MM.1S (cell line): ENCODE measurements at places on chromosomes 2 and 18.

- DNase-seq = peak; percentile 55
Observed at GRCh38 chr2:20326163-20326780, 24.4 kb downstream of the PUM2 start.

- no peak for DNase-seq
Observed at GRCh38 chr2:55489467-55490062, 30.0 kb upstream of the CFAP36 start.

GRCh38 chr18:48663931-48664847, 125.4 kb downstream of the CTIF start:
- peak; percentile 42 for DNase-seq

DNA sequence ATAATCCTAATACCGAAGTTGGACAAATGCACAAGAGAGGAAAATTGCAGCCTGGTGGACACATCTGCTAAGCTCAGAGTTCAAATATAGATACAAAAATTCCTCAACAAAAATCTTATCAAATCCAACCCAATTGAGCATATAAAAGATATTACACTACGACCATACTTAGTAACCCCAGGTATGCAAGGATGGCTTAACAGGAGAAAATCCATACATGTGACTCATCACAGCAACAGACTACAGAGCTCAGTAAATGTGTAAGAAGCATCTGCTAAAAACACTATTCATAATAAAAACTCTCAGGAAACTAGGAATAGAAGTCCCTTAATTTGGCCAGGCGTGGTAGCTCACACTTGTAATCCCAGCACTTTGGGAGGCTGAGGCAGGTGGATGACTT, 28.3 kb downstream of the HS6ST1 start:
- no peak for DNase-seq

- no peak for DNase-seq
Observed at GRCh38 chr2:8692783-8693156, 10.9 kb downstream of the ID2 start.

- no peak for DNase-seq
Observed at GRCh38 chr18:28071199-28071598, 105.7 kb downstream of the CDH2 start.

- DNase-seq = no peak
Observed at GRCh38 chr2:47249157-47249900, 94.2 kb upstream of the STPG4 start.

DNA sequence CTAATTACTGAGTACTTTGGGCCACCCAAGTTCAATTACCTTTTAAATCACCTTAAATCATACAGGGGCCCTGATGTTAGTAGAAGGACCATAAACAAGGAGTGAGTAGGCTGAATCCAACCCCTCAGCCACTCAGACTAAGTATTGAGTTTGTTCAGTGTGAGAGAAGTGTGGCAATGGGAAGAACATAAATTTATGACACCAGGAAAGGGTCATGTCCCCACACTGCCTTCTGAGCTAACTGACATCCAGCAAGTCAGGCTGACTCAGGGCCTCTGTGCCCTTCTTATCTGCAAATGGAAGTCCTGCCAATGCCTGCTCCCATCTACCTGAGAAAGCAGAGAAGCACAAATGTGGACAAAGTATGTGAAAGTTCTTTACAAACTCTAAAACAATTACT, 12.9 kb downstream of the PLEKHM3 start:
- DNase-seq = no peak

GRCh38 chr2:119702203-119702917, 23.4 kb downstream of the TMEM177 start:
- DNase-seq = no peak

DNA sequence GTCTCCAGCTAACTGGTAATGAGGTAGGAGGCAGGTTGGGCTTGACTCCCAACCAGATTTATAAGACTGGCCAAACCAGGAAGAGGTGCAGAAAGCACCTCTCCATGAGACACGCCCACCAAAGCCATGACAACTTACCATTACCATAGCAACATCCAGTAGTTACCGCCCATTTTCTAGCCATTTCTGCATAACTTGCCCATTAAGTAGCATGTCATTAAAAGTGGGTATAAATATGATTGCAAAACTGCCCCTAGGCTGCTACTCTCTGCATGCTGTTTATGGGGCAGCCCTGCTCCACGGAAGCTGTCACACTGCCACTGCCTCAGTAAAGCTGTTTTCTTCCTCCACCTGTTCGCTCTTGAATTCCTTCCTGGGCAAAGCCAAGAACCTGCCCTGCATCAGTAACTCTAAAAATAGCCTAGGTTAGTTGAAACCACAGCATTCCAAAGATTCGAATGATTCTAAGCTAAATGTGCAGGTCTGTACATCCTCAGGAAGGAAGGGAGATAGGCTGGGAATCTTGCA, 131.9 kb downstream of the ATL2 start:
- DNase-seq = no peak

- no peak for DNase-seq
Observed at GRCh38 chr2:235573331-235574221, 79.7 kb downstream of the AGAP1 start.

DNA sequence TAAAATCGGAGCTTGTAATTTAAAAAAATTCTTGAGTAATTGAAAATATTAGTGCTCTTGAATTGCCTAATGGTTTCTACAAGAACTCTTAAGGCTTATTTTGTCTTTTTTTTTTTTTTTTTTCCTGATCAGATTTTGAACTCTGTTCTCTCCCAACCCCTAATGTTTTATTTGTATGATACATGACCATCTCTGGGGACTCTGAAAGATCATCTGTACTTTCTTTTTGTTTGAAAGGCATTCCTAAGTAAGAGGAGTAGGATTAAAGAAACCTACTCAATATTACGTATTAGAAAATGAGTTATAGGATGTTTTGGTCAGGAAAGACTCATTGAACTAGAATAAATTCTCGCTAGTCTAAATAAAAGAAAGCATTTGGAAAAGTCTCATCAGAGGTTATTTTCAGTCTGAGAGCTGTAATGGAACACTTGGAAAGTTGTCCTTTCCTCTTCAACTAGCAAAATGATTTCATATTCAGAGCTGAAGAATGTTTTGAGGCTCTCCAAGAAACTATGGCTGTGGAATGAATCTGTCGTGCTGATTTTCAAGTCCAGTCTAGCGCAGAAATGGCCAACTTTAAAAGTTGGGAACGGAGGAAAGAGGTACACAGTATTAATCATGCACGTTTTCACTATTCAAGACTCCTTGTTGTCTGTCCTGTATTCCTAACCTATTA, 182.7 kb downstream of the PRPF40A start:
- no peak for DNase-seq

- no peak for DNase-seq
Observed at GRCh38 chr2:234632527-234633391, 135.9 kb upstream of the ARL4C start.

DNA sequence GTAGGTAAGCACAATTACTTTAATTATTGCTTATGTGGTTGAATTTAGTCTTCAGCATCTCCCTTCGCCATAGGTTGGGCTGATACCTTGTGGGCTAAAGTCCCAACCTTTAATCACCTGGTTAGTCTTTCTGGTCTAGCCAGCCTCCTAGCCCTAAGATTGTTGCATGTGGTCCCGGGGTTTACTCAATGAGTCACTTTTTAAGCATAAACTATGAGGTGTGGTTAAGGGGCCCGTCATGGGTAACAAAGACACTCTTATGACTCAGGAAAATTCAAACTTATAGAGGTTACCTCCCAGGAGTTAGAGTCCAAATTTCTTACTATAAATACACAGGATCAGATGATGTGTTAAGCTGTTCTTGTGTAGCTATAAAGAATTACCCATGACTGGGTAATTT, 841.6 kb downstream of the TRIB2 start:
- peak; percentile 23 for DNase-seq

- DNase-seq = peak; percentile 27
Observed at GRCh38 chr2:137187216-137187615, 421.9 kb downstream of the THSD7B start.

DNA sequence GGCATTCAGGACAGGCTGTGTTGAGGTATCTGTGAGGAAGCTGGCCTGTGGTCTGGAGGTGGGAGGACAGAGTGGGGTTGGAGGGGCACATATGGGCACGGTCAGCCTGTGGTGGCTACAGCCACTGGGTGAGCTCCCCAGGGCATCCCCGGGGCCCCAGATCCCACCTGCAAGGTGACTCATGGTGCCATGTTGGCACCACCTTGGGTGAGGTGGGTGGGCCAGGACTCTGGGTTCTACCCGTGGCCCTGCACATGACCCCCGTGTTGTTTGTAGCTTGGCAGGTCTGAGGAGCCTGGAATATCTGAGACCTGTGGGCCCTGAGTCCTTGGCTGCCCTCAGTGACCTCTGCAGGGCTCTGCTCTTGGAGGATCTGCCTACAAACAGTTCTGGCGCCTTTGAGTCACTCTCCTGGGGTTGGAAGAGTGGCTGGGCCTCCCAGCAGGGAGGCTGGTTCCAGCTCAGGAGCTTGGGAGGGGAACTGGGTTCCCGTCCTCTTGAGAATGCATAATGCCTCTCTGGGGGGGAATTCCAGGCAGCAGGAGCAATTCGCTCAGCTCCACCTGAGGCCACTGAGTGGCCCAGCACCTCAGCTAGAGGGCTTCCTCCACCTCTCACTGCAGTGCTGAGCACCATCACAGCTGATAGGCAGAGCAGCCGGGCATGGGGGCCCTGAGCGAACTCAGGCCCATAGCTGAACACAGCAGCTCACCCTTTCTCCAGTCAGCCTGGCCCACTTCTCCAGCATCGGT, 105.1 kb downstream of the DYSF start:
- DNase-seq = no peak

DNA sequence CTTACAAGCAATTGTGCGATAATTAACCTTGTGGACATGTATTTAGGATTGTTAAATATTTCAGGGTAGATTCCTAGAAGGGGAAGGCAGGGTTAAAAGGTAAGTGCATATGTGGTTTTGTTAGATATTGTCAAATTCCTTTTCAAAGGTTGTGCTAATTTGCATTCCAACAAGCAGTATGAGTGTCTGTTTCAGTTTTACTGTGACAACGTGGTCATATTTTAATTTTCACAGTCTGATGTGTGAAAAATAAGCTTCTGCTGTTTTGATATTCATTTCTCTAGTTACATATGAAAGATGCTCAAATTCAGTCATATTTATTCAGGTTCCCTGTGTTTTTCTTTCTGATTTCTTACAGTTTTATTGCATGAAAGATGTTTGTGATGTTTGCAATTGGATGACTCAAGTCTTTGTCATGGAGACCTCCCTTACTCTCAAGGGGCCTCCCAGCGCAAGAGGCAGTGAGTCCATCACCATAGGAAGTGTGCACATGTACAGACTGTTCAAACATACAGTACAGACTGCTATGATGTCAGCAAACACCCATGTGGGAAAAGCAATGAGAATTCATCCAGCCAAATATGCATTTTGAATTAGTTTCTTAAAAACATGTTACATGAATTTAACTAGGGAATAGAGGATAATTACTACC, 310.8 kb downstream of the GALR1 start:
- peak; percentile 37 for DNase-seq

DNA sequence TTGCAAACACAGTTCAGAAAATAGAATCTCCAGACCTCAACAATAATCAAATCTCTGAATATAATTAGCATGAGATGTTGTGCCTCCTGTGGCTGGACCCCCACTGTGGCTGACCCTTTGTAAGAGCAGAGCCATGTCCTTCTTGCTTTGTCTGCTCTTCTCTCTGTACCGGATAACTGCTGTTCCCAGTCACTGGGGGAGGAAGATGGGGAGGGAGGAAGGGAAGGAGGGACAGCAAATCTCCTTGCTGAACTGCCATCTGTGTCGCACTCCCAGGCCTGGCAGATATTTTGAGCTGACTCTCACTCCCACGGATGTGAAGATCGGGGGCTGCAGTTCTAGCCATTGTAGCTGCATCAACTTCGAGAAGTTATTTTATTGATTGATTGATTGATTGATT, 319.0 kb upstream of the CXCR4 start:
- DNase-seq = no peak

GRCh38 chr18:50275503-50276036, 5.8 kb downstream of the MBD1 start:
- DNase-seq = no peak

DNA sequence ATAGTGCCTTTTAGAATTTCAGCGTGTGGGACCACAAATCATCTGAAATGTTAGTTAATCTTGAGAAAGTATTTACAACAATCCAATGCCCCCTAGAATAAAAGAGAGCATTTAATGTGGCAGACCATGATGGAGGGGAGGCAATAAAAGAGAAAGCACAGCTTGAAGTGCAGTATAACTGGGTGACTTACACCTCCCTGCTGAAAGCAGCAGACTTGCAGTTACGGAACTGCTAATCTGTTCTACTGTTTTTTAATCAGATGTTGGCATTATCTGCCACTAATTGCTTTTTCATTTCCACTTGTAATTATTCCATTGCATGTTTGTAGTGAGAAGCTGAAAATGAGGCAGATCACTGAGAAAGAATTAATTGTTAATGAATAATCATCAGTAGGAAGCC, 130.5 kb upstream of the ITGA4 start:
- DNase-seq = no peak

DNA sequence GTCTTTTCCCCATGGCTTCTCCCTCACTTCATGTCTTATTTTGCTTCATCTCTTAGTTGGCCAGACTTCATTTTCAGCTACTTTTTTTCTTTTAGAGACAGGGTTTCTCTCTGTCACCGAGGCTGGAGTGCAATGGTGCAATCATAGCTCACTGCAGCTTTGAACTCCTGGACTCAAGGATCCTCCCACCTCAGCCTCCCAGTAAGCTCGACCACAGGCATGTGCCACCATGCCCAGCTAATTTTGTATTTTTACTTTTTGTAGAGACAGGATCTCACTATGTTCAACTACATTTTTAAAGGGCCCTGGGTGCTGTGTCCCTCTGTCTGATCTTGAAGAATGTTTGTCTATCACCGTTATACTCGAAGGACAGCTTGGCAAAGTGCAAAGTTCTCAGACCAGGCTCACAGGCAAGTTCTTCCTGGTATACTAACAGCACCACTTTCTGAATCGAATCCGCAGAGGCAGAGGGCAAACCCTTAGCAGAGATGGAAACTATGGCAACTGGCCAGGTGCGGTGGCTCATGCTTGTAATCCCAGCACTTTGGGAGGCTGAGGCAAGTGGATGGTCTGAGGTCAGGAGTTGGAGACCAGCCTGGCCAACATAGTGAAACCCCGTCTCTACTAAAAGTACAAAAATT, 60.9 kb downstream of the SOWAHC start:
- DNase-seq = no peak

- no peak for DNase-seq
Observed at GRCh38 chr2:216572582-216573578, 60.3 kb upstream of the IGFBP2 start.

- peak; percentile 63 for DNase-seq
Observed at GRCh38 chr2:68925295-68925896, 27.3 kb downstream of the GKN2 start.

DNA sequence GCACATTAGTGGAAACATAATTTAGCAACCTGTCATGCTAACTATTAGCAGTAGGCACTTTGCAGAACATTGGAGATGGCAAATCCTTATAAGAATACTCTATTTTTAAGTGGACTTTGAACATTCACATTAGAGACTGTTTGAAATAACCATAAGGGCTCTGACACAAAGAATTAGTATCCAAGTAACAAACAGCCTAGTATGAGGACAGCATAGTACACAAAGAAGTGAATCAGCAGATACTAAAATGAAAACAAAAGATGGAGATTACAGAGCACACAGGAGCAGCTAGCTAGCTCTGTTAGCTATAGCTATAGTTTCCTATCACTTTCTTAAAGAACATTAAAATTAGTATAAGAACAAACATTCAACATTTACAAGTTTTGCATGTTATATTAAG, 256.3 kb upstream of the SPOPL start:
- DNase-seq = no peak

- no peak for DNase-seq
Observed at GRCh38 chr2:3747032-3747654, 43.8 kb downstream of the DCDC2C start.

GRCh38 chr2:118197011-118197675, 108.9 kb downstream of the INSIG2 start:
- peak; percentile 17 for DNase-seq

GRCh38 chr18:51149670-51150069, 47.8 kb downstream of the MEX3C start:
- DNase-seq = no peak

GRCh38 chr2:52594026-52594425, 1173.6 kb upstream of the CHAC2 start:
- no peak for DNase-seq
